CD8-positive, alpha-beta T cell (primary cell): ENCODE measurements at places on chromosomes 3 and 15.

DNA sequence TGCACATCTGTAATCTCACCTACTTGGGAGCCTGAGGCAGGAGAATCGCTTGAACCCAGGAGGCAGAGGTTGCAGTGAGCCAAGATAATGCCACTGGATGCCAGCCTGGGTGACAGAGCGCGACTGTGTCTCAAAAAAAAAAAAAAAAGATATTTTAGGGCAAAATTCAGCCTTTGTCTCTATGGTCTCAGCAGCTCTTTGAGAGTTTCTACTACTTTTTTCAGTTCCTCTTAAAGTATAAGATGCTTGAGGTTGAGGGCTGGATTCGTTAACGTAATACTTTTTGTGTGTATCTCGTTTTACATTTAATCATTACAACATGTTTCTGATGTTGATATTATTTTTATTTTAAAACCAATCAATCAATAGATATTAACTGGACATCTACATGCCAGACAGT, 381.2 kb upstream of the TBL1XR1 start:
- DNase-seq = no peak

- no peak for DNase-seq
Observed at GRCh38 chr15:38323895-38324294, 71.3 kb downstream of the SPRED1 start.

DNA sequence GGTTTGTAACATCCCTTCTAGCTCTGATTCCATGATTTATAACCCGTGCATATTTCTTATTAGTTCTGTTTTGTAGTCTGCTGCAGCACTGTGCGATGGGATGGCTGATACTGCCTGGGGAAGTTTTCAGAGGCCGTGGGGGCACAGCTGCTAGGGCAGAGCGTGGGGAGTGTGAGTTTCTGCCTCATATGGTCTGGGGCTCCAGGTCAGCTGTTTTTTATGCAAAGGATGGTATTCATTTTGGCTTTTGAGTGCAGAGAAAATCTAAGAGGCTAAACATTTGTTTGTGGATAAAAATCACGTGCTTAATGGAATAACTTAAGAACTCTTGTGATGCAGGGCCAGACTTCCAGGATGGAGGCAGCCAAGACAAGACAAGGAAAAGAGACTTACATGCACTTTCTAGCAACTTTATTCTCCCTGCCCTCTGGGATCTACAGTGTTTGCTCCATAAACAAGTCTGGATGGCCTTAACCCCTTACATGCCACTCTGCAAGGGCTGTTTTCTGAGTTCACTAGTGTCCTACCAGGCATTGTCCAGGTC, 45.5 kb upstream of the CFAP161 start:
- no peak for DNase-seq

- DNase-seq = no peak
Observed at GRCh38 chr15:73560501-73561117, 72.6 kb downstream of the NPTN start.

DNA sequence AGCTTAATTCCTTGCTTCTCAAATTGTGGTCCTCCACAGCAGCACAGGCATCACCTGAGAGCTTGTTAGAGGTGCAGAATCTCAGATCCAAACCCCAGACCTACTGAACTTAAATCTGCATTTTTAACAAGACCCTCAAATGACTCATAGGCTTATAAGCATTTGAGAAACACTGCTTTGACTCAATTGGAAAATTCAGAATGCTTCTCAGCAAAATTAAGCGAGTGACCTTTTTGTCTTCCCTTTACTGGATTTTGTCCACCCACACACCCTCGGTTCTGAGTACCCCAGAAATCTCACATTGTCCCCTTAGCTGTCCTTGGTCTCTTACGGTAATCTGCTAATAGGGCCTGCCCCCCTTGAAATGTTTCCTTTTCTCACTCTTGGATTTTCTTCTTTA, 17.9 kb downstream of the CD80 start:
- DNase-seq = no peak

GRCh38 chr3:105958237-105959000, 89.6 kb upstream of the CBLB start:
- no peak for DNase-seq

DNA sequence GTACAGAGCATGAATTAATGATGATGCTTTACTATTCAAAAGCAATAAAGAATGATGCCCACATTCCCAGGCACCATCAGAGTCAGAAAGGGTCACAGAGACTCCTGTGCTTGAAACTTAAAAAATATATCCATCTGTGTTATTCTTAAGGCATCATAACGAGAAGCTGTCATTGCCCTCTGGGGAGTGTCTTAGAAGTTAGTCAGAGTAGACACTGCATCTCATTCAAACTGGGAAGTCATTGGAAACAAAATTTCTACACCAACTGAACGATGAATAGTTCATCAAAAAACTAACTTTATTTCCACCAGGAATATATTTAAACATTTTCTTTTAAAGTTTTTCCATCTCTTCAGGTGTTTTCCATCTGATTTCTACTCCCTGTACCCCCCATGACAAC, 122.9 kb downstream of the RFTN1 start:
- no peak for DNase-seq

- no peak for DNase-seq
Observed at GRCh38 chr3:105353485-105354161, 13.1 kb upstream of the ALCAM start.

GRCh38 chr3:27688053-27688452, 34.1 kb downstream of the EOMES start:
- DNase-seq = no peak
